ENCODE measurements at places on chromosomes 2 and 18.

- DNase-seq = no peak
Measured at GRCh38 chr2:8632755-8633154, 49.1 kb upstream of the ID2 start.

DNA sequence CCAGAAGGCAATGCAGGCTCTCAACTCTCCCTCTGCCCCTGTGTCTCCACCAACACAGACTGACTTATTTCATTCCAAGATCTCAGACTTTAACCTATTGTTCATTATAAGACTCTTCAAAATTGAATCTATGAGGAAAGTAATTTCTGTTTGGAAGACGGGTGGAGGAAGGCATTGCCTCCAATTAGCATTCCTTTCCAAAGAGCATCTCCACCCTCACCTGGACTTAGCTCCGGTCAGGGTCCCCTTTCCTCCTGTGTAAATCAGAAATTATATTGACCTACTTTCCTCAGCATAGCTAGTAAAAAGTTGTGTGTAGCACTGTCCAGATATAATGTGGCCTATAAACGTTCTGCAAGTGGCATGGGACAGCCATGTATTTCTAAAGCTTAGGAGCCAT is 230.4 kb upstream of the ACVR2A start:
- DNase-seq = no peak

DNA sequence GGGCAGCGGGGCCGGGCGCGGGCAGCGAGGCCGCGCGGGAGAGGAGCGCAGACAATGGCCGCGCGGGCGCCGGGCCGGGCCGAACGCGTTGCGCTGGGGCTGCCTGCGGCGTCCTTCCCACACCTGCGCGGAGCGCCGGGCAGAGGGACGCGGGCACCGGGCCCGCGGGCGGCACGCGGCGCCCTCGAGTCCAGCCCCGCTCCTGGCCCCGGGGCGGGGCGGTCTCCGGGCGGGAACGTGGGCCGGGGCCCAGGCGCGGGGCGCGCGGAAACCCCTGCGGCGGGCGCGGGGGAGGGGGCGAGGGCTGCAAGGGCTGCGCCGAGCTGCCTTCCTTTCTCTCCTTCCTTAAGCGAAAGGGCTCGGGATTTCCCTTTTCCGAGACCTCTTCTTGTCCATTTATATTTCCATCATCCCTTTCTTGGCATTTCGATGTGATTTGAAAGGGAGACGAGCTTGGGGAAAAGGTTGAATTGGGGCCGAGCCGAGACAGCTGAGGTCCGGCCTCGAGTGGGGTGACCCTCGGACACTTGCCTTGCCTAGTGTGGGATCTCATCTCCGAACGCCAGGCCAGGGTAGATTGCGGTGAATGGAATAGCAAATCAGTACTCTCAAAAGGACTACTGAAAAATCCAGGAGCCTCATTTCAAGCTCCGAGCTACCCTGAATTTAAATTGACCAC is 676 bp downstream of the KLHL23 start:
- DNase-seq = peak; percentile 32

- no peak for DNase-seq
Measured at GRCh38 chr2:171389780-171390179, 44.0 kb downstream of the METTL8 start.

- DNase-seq = no peak
Measured at GRCh38 chr18:79502782-79503181, 107.1 kb downstream of the NFATC1 start.
